Activated T-cell treated with anti-CD3 and anti-CD28 coated beads, Interleukin-2, amount 50 U/mL, for 24 hours (primary cell): ENCODE measurements at places on chromosomes 5 and 9.

GRCh38 chr5:156473269-156473908 is 146.4 kb downstream of the SGCD start:
- DNase-seq = no peak

- no peak for DNase-seq
These were observed 63.8 kb upstream of the RARS1 start for GRCh38 chr5:168422431-168422830.

DNA sequence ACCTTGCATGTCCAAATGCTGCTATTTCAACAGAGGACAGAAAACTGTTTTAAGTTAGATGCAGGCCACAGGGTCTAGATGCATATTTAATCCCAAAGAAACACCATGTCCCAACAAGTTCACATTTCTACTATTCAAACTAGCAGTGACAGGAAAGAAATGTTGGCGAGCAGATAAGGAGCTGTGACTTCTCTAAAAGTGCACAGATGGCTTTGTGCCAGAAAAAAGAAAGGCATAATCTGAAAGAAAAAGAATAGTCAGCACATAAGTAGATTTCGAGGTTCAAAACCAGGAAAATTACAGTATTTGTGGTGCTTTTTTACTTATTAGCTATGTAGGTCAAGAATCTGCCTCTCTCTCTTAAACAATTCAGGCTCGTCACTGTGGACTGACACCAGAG is 178.3 kb downstream of the DNAH5 start:
- DNase-seq = no peak

GRCh38 chr9:76912636-76913275 is 6.8 kb upstream of the PRUNE2 start:
- no peak for DNase-seq

GRCh38 chr5:130706696-130707095 is 458.4 kb downstream of the HINT1 start:
- DNase-seq = no peak

- DNase-seq = no peak
These were observed 259.1 kb downstream of the SYK start for GRCh38 chr9:91060520-91061343.

GRCh38 chr9:37515620-37516258 is 30.0 kb downstream of the POLR1E start:
- no peak for DNase-seq

DNA sequence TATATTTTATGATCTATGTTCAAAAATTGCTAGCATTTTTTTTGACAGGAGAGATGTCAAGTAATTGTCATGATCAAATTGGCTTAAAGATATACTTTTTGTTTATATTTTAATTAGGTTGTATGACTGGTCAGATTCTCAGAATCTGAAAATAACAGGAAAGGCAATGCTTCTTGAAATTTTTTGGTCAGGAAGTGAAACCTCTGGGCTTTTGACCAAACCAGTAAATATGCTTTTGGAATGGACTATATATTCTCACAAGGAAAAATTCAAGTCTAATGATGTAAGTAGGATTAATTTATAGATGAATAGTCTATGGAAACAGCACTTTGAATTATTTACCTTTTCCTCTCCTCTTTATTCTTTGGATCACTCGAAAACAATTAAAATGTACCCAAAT is 52.3 kb downstream of the SLF1 start:
- no peak for DNase-seq

GRCh38 chr5:34591723-34592122 is 64.4 kb upstream of the RAI14 start:
- DNase-seq = no peak

GRCh38 chr9:122158202-122158601 is 1.4 kb downstream of the NDUFA8 start:
- peak; percentile 37 for DNase-seq

DNA sequence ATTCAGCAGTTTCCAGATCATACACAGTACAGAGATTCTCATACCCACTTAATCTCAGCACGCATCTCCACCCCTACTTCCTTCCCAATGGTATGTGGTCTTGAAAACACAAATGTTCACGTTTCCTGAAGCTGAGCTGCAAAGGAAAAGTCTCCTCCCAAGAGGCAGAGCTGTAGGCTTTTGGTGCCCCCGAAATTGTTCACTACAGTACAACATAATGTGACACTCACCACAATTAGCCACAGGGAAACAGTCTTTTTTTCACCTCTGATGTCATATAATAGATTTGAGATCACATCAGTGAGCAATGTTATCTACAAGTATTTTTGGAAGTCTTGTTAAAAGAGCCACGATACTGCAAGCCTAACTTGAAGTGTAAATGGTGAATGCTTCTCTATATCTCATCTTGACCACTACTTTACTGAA is 40.2 kb downstream of the NFIB start:
- DNase-seq = no peak

- no peak for DNase-seq
These were observed 104.7 kb upstream of the IER5L start for GRCh38 chr9:129282731-129283211.

DNA sequence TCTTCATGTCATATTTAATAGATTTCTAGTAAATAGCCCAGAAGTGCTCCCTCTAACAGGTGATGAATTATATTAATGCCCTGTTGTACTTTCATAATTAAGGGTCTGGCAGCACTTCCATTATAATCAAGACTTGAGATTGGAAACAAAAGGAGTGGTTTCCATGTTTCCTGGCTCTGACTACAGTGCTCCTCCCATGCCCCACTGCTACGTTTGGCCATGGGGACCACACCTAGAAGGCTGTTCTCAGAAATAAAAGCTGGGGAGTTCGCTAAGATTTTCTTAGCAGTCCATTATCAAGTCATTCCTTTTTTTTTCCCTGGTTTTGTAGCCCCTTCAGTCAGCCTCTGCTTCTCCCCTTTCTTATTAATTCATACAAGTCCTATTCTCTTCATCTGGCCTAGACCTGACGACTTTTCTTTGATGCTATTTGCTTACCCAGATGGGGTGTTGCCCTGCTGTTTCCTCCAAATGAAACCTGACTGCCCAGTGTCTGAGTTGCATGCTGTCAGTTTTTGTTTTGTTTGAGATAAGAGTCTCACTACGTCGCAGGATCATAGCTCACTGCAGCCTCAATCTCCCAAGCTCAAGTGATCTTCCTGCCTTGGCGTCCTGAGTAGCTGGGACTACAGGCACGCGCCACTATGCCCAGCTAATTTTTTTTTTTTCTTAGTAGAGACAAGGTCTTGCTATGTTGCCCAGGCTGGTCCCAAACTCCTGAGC is 312.1 kb upstream of the EFNA5 start:
- no peak for DNase-seq

GRCh38 chr5:96176022-96176421 is 214.4 kb upstream of the ELL2 start:
- DNase-seq = no peak

GRCh38 chr9:121651008-121651294 is 483 bp upstream of the DAB2IP start:
- no peak for DNase-seq

DNA sequence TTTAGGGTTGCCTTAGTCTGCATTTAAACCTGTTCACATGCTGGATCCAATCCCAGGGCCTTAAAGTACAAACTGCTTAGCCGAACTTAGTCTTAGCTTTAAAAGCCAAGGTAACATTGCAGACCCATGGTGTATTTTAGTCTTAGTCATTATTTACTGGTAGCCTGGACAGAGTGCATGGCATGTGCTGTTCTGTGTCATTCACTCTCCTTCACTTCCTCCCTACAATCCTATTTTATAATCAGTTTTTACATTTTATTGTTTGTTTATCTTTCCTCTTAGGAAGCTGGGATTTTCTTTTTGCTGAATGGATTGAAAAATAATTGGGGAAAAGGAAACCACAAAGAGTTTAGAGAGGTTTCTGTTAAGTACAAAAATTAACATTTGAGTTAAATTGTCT is 29.4 kb upstream of the TAL2 start:
- DNase-seq = no peak

DNA sequence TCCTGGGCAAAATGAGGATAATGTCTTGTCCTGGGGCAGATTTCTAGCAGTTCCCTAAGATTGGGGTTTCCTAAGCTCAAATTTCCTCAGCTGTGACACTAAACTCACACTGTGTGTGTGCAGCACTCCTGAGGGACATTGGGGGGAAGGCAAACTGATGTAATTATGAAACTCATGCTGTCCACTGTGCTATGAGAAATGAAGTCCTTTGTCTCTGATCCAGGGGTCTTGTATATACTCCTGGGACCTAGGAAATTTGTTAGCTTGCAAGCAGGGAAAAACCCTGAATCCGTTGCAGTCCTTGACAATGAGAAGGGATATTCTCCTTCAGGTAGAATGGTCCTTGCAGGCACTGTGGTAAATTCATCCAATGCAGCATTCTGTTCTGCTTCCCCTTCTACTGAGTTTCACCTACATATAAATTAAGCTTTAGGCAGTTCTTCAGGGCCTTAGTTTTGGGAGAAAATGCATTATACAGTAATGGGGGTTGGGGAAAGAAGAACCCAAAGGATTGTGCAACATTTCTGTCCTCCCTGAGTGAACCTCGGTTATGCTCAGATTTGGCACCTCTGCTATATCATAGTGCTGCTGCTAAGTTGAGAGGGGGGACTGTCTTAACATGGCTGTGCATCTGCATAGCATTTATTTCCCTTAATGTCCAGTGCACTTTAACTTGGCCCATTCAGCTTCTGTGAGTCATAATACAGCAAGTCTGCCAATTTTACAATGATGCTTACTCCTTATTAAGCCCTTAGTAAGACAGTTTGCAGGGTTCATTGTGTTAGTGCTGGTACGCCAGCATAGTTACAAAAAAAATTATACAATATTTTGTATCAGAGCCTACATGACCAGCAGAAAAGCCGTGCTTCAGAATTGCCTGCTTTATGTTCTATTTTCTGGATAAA is 80.2 kb downstream of the PJA2 start:
- no peak for DNase-seq

GRCh38 chr5:173429489-173430150 is 101.4 kb upstream of the STC2 start:
- DNase-seq = no peak
